ENCODE measurements at places on chromosomes 13 and 19.

DNA sequence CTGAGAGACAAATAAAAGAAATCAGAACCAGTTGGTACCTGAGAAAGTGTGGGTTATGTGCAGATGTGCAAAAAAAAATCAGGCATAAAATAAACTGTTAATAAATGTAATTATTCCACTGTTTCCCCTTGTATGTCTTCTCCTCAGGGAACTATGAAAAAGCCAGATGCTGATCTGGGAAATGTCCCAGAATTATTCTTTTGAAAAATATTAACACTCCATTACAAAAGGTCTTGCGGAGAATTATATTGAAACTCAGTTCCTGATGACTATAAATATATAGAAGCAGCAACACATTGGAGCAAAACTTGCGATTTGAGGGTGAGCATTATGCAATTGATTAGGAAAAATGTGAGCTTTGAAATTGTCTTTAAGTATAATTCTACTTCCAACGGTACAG is 433.3 kb upstream of the KLF12 start:
- no peak overlapping the region for H3K4me3 ChIP-seq
- no peaks in the 10 kb centered on the region for H3K36me3 ChIP-seq
- ATAC-seq, result no peak
- H3K27me3 ChIP-seq, result no peaks in the 10 kb centered on the region

DNA sequence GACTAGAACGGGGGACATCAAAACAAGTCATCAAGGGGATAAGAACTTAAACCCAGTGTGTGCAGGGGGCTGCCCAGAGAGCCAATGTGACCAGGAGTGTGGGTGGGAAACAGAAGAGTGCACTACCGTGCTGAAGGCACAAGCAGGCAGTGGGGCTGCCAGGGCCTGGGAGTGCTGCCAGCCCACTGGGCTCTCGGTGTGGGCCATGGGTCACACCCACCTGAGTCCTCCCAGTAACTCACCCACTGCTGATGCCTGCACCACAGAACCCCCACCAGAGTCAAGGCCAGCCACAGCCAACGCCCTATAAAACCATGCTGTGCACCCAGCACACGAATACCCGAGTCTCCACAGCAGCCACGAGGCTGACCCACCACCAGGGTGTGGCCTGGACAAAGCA is 8.5 kb downstream of the MED26 start:
- H3K4me3 ChIP-seq, result no peak overlapping the region
- no peak overlapping the region for H3K27ac ChIP-seq
- no peak for ATAC-seq
- peaks cover 12% of the 10 kb centered on the region for H3K36me3 ChIP-seq
- no peaks in the 10 kb centered on the region for H3K27me3 ChIP-seq

- peaks cover 28% of the 10 kb centered on the region for H3K27me3 ChIP-seq
- H3K4me3 ChIP-seq, result no peak overlapping the region
- no peaks in the 10 kb centered on the region for H3K36me3 ChIP-seq
- H3K4me1 ChIP-seq, result no peaks in the 10 kb centered on the region
- no peak overlapping the region for H3K27ac ChIP-seq
- no peak for ATAC-seq
Observed at GRCh38 chr19:41112728-41113290, 1.4 kb upstream of the CYP2F1 start.

- no peak overlapping the region for H3K4me3 ChIP-seq
- no peaks in the 10 kb centered on the region for H3K36me3 ChIP-seq
Observed at GRCh38 chr19:46254776-46255175, 25.2 kb downstream of the IGFL1 start.

GRCh38 chr19:11164879-11165406 is 9.4 kb upstream of the SPC24 start:
- H3K4me3 ChIP-seq, result no peak overlapping the region
- peak; percentile 82 for ATAC-seq
- H3K27me3 ChIP-seq, result no peaks in the 10 kb centered on the region
- H3K4me1 ChIP-seq, result peaks cover 39% of the 10 kb centered on the region
- peak overlapping the region; percentile 84 for H3K27ac ChIP-seq

DNA sequence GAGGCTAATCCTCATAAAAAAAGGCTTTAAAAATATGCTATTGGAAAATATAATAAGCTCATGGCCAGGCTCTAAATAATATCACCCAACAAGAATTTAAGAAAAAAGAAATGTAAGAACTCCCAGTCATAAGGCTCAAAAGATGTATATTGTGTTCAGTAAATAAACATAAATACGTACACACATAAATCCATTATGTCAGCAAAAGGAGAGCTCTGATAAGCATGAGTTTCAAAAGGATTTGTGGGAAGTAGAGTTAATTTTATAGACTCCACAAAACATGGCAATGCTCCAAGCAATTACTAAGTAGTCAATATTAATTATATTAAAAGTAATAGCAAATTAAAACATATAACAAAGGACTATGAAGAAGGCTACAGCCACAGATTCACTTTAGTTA is 37.3 kb upstream of the TRPC4 start:
- H3K27ac ChIP-seq, result no peak overlapping the region
- H3K4me1 ChIP-seq, result no peaks in the 10 kb centered on the region
- H3K4me3 ChIP-seq, result no peak overlapping the region
- no peaks in the 10 kb centered on the region for H3K36me3 ChIP-seq
- no peak for ATAC-seq

All from gastroesophageal sphincter (tissue), 4 donors.